Natural killer cell (primary cell): ENCODE measurements at places on chromosomes 4 and X. TPM values are rescaled to one million over a fixed set of nuclear protein-coding genes. Genes with fewer than 3 reads are reported as not detected.
A peak's percentile ranks its signal among the peaks of the same experiment; 100 is the strongest.

The CLDN34 gene
- total RNA-seq = not detected

The GPRASP3 gene
- 2.9 TPM for total RNA-seq

- H3K27me3 ChIP-seq = no peaks in the 10 kb centered on the region
- H3K4me1 ChIP-seq = no peaks in the 10 kb centered on the region
- no peak overlapping the region for H3K27ac ChIP-seq
Observed at GRCh38 chr4:145824463-145824862, 114.2 kb downstream of the ZNF827 start.

GRCh38 chr4:8319061-8319460 lies 49.5 kb downstream of the HTRA3 start:
- DNase-seq = no peak
- H3K4me1 ChIP-seq = no peaks in the 10 kb centered on the region
- no peaks in the 10 kb centered on the region for H3K27me3 ChIP-seq

- no peak overlapping the region for H3K27ac ChIP-seq
- no peak overlapping the region for H3K4me3 ChIP-seq
- H3K4me1 ChIP-seq = peaks cover 6% of the 10 kb centered on the region
- DNase-seq = peak; percentile 17
Observed at GRCh38 chr4:113673450-113673849, 88.1 kb downstream of the CAMK2D start.

DNA sequence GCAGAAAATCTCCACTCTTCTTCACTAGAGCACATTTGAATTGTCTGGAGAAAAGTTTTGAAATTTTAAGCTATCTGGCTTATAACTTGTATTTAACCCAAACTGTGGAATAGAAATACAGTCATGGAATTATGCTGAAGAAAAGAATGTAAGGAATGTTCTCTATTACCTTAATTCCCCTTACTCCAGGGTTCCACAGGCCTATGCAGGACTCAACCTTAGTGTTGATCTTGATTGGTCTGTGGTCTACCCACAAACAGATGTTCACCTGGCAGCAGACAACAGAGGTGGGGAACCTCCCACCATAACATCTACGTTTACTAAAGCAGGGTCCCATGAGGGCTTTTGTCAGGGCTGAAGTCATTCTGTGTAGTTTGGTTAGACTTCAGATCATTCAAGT lies 189.3 kb upstream of the GPRIN3 start:
- H3K36me3 ChIP-seq = no peaks in the 10 kb centered on the region
- no peak overlapping the region for H3K27ac ChIP-seq
- H3K4me1 ChIP-seq = no peaks in the 10 kb centered on the region
- H3K27me3 ChIP-seq = no peaks in the 10 kb centered on the region

- H3K4me1 ChIP-seq = no peaks in the 10 kb centered on the region
- H3K27me3 ChIP-seq = no peaks in the 10 kb centered on the region
- H3K36me3 ChIP-seq = no peaks in the 10 kb centered on the region
Observed at GRCh38 chrX:23616361-23616760, 50.9 kb upstream of the PRDX4 start.

GRCh38 chrX:103464774-103465117 lies 54.5 kb downstream of the RAB40A start:
- peak overlapping the region; percentile 31 for H3K4me3 ChIP-seq
- peaks cover 6% of the 10 kb centered on the region for H3K4me1 ChIP-seq
- peak; percentile 49 for DNase-seq
- no peaks in the 10 kb centered on the region for H3K27me3 ChIP-seq
- H3K36me3 ChIP-seq = no peaks in the 10 kb centered on the region

DNA sequence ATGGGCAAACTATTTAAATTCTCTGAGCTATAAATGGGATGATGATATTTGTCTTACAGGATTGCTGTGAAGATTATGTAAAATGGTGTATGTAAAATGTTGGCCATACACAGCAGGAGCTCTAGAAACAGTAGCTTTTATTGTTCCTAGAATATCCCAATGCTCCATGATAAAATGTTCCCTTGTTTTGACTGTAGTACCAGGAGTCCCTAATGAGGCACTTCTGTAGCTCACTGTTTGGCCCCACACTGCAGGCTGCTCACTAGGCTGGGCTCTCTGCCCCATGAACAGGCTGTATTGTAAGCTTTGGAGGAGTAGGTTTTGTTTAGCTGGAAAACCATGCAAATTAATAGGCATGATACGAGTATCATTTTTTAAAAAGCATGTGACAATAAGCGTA lies 3.3 kb upstream of the FGA start:
- H3K36me3 ChIP-seq = no peaks in the 10 kb centered on the region
- no peak overlapping the region for H3K4me3 ChIP-seq
- no peaks in the 10 kb centered on the region for H3K4me1 ChIP-seq
- peaks cover 2% of the 10 kb centered on the region for H3K27me3 ChIP-seq
- H3K27ac ChIP-seq = no peak overlapping the region

DNA sequence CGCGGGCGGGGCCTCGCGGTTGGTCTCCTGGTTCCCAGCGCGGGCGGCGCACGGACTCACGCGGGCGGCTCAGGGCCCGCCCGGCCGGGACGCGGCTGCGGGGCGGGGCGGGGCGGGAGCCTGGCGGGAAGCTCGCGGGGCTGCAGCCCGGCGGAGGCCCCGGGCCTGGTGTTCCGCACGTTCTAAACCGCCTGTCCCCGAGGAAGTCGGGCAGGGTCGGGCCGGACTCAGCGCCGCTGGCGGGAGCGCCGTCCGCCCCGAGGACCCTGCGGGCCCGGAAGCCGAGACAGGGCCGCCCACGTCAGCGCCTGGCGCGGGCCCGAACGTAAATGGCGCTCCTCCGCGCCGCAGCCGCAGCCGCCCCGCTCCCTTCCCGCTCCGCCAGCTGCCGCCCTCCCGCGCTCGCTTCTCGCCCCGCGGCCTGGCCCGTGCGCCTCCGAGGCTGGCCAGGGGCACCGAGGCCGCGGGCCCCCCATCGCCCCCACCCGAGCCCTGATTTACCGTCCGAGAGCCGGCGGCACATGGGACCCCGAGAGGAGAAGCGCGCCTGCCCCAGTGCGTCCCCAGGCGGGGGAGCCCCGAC lies 309 bp upstream of the CTBP1 start:
- H3K27me3 ChIP-seq = no peaks in the 10 kb centered on the region
- H3K27ac ChIP-seq = peak overlapping the region; percentile 96
- peaks cover 80% of the 10 kb centered on the region for H3K4me1 ChIP-seq
- peak; percentile 94 for DNase-seq
- peak overlapping the region; percentile 64 for H3K4me3 ChIP-seq
- peaks cover 5% of the 10 kb centered on the region for H3K36me3 ChIP-seq

DNA sequence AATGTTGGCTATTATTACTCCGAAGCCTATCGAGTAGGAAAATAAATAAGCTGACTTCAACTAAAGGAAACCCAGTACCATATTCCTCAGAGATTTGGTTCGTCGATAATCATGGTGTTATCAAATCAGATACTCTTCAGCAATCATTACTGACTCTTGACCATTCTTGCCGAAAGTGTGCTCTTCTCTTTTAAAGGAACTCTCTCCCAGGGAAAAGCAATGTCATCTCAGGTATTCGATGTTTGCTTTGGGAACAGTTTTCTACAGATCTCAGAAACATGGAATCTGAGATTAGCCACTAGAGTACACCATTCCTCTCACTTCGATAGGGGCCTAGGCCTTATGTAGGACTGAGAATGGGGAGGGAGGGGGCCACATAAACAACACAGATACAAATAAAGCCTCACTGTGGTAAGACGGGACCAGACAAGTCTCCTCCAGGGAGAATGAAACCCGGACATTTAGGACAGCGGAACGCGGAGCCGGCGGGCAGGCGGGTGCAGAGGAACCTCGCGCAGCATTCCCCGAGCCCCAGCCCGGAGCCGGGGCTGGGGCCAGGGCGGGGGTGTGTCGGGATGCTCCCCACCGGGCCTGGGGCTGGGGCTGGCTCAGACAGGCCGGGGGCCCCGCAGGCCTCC lies 581 bp downstream of the DNAJB14 start:
- peaks cover 20% of the 10 kb centered on the region for H3K4me1 ChIP-seq
- H3K36me3 ChIP-seq = peaks cover 9% of the 10 kb centered on the region
- DNase-seq = peak; percentile 53

- H3K4me3 ChIP-seq = no peak overlapping the region
- no peaks in the 10 kb centered on the region for H3K27me3 ChIP-seq
- H3K36me3 ChIP-seq = no peaks in the 10 kb centered on the region
- DNase-seq = no peak
- H3K4me1 ChIP-seq = no peaks in the 10 kb centered on the region
Observed at GRCh38 chr4:72076562-72076961, 44.8 kb downstream of the NPFFR2 start.

DNA sequence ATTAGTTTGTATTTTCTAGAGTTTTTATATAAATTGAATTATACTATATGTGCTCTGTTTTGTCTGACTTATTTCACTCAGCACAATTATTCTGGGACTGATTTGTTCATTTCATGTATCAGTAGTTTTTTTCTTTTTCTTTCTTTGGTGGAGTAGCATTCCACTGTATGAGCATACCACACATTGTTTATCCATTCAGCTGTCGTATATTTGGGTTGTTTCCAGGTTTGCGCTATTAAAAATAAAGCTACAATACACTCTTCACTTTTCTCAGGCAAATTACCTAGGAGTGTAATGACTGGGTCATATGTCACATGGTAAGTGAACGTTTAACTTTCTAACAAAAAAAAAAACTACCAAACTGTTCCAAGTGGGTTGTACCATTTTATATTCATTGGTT lies 9.6 kb upstream of the OTUD4 start:
- no peaks in the 10 kb centered on the region for H3K4me1 ChIP-seq
- H3K36me3 ChIP-seq = no peaks in the 10 kb centered on the region
- DNase-seq = no peak
- H3K27ac ChIP-seq = no peak overlapping the region
- no peaks in the 10 kb centered on the region for H3K27me3 ChIP-seq

- no peak for DNase-seq
- H3K36me3 ChIP-seq = no peaks in the 10 kb centered on the region
- H3K27ac ChIP-seq = no peak overlapping the region
Observed at GRCh38 chr4:168693750-168694490, 197.1 kb downstream of the PALLD start.
